Suppressor macrophage treated with lipopolysaccharide for 4 hours (primary cell): ENCODE measurements at places on chromosomes 5 and 9.
A peak's percentile ranks its signal among the peaks of the same experiment; 100 is the strongest.

- DNase-seq, result no peak
These were observed 140.8 kb upstream of the TBC1D2 start for GRCh38 chr9:98396236-98396635.

GRCh38 chr5:94197970-94198369 is 420.4 kb downstream of the KIAA0825 start:
- no peak for DNase-seq

- no peak for DNase-seq
These were observed 280.8 kb downstream of the CDH10 start for GRCh38 chr5:24363789-24364481.

DNA sequence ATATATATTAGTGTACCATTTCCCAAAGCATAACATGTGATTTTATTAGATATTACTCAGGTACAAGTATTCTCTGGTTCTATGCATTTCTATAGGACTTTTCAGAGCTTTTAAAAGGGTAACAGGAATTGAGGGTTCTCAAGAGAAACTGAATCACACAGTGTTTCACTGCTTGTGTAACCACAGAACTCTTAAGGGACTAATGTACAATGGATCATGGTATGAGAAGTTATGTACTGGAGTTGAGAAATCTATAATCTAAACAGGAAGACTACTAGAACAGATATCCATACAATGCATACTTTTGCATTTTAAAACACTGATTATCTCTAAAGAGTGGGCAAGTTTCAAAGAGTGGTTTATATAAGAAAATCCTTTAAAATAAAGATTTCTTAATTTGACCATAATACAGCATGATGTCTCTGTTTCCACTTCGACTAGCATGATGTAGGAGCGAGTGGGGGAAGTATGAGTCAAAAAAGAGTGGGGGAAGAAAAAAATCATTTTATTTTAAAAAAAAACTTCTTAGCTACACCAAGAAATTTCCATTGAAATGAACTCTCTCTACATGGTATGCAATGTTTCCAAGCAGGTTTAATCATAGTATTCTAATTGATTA is 183.5 kb downstream of the RFX3 start:
- DNase-seq, result peak; percentile 57

DNA sequence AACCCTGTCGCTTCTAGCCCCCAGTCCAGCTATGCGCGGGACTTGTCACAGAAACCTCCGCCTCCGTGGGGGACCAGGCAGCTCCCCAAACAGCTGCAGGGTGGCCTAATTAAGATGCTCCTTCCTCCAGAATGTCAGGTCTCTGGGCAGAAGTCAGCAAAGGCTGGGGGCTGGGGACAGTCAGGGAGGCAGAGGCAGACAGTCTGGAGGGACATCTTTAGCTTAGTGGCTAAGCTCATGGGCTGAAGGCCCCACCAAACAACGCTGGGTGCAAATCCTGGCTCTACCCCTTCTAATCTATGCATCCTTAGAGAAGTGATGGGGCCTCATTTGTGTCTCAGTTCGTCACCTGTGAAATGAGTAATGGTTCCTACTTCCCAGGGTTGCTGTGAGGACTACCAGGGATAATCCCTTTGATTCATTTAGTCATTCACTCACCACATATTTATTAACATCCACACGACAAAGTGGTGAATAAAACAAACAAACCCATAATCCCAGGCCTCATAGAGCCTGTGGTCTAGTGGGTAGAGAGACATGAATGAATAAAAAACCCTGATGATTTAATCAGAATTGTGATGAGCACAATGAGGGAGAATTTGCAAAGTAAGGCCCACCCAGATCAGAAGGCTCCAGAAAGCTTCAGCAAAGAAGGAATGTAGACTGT is 20.2 kb upstream of the MED27 start:
- DNase-seq, result no peak

DNA sequence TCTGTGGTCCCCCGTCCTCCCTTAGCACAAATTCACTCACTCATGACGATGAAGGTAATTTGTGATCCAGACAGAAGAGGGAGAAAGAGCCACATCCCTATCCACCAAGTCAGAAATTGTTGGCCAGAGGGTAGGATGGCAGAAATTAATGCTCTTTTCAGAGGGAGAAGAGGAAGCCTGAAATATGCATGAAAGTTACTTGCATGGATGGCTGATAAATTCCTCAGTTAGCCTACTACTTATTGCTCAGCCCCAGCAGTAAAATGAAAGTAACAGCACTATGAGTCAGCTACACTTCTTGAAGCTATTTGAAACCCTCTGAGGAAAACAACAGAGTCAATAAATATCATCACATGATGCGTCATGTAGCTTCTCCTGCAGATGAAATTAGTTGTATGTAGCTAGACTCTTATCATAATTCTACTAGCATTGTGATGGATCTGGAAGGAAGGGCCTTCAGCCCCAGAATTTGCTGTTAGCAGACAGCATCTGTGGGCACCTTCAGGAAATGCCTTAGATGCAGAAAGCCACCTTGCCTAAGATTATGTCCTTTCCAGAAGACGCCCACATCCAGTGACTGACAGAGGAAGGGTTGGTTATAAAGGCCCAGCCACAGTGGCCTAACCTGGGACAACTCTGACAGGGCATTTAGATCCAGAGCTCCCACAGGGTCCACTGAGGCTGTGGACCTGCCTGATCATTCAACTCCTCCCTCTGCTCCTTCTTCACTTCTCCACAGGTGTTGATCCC is 81.2 kb upstream of the CCDC112 start:
- DNase-seq, result peak; percentile 75

GRCh38 chr9:130042406-130042884 is 544 bp downstream of the FNBP1 start:
- peak; percentile 49 for DNase-seq

DNA sequence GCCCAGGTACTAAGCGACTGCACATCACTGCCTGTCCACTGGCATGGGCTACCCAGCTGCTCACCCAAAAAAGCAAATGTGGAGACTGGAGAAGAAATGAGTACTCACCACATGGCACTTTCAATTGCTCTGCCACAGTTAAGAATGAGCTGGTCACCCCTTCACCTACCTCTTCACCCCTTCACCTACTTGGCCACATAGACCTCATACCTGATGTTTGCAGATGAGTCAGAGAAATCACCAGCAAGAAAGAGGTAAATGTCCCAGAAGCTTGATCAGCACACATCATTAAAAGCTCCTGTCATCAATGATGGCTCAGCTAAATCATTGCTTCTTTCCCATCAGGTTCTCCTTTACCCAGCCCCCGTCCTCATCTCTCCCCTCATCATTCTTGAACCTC is 7.6 kb upstream of the PRUNE2 start:
- no peak for DNase-seq

DNA sequence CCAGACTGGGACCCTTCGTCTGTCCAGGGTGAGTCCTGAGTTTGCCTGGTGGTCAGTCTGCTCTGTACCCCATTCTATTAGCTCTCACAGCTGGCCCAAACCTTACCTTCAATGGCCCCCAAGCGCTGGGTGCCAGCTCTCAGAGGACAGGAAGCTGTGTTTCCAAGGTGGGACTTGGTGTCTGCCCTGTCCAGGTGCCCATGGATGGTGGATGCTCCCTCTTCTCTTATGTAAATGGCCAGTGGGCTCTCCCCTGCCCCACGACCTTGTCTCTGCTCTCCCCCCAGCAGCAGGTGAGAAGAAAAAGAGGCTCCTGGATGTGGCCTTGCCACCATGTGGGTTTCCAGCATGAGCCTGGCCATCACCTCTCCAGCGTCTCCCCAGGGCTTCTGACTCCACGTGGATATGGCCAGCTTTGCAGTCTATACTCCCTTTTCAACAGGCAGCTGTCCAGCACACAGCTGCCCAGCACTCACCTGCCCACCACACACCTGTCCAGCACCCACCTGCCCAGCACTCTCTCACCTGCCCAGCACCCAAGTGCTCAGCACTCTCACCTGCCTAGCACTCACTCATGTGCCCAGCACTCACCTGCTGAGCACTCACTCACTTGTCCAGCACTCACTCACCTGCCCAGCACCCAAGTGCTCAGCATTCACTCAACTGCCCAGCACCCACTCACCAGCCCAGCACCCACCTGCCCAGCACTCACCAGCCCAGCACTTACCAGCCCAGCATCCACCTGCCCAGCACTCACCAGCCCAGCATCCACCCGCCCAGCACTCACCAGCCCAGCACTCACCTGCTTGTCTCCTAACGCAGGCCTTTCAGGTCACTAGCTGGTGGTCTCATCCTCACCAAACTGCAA is 136.2 kb upstream of the IRX2 start:
- no peak for DNase-seq

DNA sequence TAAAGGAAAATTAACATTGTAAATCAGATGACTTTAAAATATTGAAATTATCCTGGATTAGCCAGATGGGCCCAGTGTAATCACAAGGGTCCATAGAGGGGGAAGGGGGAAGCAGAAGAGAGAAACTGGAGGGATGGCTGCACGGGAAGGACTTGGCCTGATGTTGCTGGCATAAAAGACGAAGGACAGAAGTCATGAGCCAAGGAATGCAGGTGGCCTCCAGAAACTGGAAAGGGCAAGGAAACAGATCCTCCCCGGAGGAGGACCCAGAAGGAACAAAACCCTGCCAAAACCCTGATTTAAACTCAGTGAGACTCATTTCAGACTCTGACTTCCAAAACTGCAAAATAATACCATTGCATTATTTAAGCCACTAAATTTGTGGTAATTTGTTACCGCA is 100.2 kb downstream of the ADAMTS2 start:
- no peak for DNase-seq

- DNase-seq, result no peak
These were observed 4.2 kb upstream of the FIBCD1 start for GRCh38 chr9:130943221-130943620.

GRCh38 chr5:159097784-159098602 is 1.7 kb downstream of the EBF1 start:
- DNase-seq, result peak; percentile 53

GRCh38 chr9:114140850-114141249 is 14.5 kb upstream of the COL27A1 start:
- no peak for DNase-seq

DNA sequence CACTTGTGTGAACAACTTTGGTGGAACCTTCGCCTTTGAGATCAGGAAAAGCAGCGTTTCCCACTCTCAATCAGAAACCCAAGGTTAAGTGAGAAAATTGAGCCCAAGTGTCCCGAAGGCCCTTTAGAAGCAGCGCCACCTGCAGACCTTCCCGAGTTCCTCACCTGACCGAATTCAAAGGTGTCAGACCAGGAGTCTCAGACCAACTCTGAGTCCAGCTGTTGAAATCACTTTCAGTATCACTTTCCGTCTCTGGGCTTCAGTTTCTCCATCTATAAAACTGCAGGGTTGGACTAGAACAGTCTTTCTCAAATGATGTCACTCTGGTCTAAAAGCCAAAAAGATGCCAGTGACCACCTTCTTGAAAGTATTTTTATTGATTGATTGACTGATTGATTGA is 31.7 kb upstream of the GRHPR start:
- DNase-seq, result no peak

- no peak for DNase-seq
These were observed 11.4 kb downstream of the CHD1 start for GRCh38 chr5:98917433-98917832.

GRCh38 chr9:114082017-114082762 is 4.1 kb upstream of the AMBP start:
- DNase-seq, result peak; percentile 92

GRCh38 chr5:38023371-38023770 is 183.5 kb upstream of the GDNF start:
- no peak for DNase-seq

DNA sequence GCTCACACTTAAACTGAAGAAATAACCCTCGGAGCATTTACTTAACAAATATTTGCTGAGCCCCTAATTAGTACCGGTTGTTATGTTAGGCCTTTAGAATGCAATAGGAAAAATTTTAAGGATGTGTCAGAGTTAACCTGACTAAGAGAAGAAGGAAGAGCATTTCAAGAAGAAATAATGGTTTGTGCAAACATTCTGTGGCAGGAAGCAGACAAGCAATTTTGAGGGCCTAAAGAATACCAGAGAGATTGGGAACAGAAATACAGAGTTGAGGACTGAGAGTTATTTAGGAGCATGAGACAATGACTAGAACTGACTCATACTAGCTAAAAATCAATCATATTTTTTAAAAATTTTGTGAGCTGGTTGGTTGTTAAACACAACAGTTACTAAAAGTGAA is 218.8 kb downstream of the PRR16 start:
- DNase-seq, result no peak

- DNase-seq, result no peak
These were observed 55.0 kb downstream of the DCP2 start for GRCh38 chr5:113031557-113031956.

DNA sequence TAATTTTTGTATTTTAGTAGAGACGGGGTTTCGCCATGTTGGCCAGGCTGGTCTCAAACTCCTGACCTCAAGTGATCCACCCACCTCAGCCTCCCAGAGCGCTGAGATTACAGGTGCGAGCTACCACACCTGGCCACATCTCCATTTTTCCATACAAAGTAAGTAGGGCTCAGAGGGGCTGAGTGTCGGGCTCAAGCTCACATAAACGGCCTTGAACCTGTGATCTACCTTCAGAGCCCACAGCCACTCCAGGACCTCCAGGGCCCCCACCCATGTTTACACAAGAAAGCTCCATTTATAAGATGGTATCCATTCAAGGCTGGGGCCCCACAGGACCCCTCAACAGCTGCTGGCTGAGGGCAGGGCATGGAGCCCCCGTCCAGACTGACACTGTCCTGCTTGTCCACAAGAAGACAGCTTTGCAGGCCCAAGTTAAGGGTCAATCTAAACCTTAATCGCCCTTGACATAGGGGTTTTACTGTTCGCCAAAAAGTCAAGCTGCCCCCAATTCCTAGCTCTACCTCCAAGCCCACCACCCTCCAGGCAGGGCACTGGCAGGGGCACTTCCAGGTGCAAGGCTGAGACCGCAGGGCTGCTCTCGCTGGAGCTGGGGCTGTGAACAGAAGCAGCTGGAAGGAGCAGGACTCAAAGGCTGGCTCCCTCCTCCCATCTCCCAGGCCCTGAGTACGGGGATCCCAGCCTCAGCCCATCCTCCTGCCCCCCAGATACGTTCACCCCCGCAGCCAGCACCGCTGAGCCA is 18.9 kb downstream of the FAM78A start:
- DNase-seq, result no peak

DNA sequence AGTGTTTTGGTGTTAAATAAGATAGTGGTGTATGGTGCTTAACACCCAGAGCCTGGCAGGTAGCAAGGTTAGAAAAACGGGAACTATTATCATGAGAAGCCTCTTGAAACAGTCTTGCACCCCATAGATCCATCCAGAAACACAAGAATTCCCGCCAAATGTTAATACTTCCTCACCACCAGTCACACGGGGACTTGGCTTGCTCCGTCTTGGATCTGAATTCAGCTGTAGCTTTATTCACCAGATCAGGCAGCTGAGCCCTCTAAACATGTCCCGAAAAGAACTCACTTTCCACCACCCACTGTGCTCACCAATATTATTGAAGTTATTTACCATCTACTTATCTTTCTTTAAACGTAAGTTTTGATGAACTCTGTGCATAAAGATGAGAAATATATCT is 101.6 kb upstream of the PTPN3 start:
- DNase-seq, result no peak

- DNase-seq, result peak; percentile 46
These were observed 756.8 kb upstream of the CDH6 start for GRCh38 chr5:30436691-30437090.

GRCh38 chr9:72145733-72146505 is 3.3 kb upstream of the GDA start:
- DNase-seq, result no peak

- DNase-seq, result no peak
These were observed 1.1 kb upstream of the FRRS1L start for GRCh38 chr9:109168170-109168569.
